Central memory CD4-positive, alpha-beta T cell (primary cell): ENCODE measurements at places on chromosomes 11 and 22.

GRCh38 chr11:121582296-121582695 lies 129.5 kb upstream of the SORL1-AS1 start:
- DNase-seq: peak; percentile 12

- DNase-seq: no peak
Measured at GRCh38 chr22:41613456-41613855, 7.4 kb downstream of the DESI1 start.

GRCh38 chr11:95660038-95660437 lies 129.5 kb downstream of the FAM76B start:
- no peak for DNase-seq

DNA sequence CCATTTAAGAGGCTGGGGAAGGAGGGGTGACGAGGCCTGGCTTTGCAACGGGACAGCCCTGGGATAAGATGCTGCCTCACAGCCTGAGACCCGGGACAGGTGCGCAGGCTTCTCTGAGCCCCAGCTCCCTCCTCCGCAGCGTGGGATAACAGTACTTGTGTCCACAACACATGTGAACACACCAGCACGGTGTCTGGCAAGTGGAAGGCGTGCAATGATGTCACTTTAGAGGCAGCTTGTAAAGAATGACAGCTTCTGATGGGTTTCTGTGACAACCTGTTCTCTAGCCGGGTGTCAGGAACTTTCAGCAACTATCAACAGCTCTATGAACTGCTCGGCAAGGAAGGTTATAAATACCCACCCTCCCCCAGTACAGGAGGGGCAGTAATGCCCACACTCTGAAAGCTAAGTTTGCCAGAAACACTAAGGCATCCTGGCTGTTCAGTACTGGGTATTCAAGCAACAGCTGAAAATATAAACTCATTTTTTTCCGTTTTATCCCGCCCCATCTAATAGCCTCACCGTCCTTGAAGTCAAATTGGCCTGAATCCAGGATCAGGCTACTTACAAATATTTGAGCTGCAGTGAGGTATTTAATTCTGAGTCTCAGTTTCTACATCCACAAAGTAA lies 59.7 kb downstream of the MYH9 start:
- DNase-seq: no peak

DNA sequence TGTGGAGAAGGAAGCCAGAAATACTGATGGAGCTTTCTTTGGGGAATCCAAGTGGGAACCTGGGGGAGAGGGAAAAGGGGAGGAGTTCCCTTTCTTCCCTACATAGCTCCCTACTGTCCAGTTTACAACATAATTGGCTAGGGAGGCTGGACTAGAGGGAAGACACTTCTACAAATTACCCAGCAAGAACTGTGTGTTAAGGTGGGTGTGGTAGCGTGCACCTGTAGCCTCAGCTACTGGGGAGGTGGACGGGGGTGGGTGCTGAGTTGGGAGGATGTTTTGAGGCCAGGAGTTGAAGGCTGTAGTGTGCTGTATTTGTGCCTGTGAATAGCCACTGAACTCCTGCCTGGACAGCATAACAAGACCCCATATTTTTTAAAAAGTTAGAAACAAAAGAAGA lies 74.0 kb downstream of the NAV2 start:
- DNase-seq: no peak

DNA sequence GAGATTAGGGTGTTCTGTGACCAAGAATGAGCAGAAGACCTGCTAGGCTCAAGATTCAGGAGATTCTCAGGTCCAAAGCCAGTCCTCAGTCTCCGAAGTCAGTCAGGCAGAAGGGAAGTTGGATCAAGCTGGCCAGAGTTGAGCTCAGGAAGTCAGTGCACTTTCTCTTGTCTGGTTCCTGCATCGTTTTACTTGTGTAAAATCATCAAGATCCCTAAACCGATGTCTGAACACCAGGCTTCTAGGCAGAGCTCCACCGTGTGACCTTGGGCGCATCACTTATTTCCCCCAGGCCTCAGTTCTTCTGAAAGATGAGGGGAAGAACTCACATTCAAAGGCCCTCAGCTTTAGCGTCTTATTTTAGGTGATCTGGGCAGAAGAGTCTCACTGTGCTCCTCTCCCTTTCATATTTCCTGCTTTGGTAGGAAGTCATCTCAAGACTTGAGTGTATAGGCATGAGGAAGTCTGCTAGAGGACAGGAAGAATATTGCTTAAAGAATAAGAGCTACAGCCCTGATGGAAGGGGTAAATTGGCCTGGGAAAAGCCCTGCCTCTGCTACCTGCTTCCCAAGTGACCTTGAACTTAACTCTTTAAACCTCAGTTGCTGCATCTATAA lies 20.2 kb downstream of the NF2 start:
- no peak for DNase-seq

DNA sequence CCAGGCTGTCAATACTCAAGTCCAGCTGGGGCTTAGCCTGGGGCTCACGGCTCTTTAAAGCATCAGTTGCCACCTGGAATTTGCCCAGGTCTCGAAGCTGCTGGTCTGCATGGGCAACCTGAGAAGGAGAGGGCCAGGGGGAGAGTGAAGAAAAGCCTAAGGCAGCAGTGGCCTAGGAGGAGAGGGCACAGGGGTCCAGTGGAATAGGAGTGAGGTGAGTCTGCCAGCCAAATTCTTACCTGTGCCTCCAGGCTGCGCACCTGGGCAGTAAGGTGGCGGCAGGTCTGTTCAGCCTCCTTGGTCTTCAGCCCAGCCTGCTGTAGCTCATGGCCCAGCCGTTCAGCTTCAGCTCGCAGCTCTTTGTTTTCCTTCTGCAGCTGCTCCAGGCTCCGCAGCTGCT lies 10.0 kb downstream of the IL18BP start:
- DNase-seq: no peak

GRCh38 chr11:134864233-134864967 lies 452.4 kb upstream of the B3GAT1 start:
- DNase-seq: no peak

GRCh38 chr11:76152086-76152681 lies 54.1 kb downstream of the WNT11 start:
- peak; percentile 64 for DNase-seq

DNA sequence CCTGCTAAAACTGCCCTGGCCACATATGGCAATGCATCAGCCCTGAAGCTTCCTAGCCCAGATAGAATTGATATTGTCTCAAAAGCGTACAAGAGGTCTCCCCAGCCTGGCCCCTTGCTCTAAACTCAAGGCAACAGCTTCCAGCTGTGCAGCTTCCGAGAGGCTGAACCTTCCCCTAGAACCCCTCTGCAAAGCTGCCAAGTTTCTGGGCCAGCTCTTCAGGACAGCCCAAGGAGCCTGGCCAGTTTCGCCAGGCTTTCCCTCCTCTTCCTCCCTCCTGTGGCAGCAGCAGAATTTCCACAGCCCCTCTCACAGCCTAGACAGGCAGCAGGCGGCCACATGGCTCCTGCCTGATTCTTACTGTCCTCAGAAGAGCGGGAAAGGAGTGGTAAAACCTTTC lies 34.5 kb downstream of the NUMA1 start:
- no peak for DNase-seq

DNA sequence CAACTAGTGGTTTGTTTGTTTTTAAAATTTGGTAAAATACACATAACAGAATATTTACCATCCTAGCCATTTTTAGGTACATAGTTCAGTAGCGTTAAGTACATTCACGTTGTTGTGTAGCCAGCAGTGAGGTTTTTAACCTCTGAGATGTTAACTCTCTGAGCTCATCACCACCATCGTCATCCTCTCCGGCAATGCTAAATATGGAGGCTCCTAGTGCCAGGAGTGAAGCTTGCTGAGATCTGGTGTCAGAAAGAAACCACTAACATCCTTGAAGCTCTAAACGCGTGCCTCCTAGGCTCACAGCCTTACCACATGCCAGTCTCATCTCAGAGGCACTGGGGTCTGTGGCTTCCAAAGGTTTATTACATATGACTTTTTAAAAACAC lies 330.2 kb upstream of the B3GAT1 start:
- DNase-seq: no peak

DNA sequence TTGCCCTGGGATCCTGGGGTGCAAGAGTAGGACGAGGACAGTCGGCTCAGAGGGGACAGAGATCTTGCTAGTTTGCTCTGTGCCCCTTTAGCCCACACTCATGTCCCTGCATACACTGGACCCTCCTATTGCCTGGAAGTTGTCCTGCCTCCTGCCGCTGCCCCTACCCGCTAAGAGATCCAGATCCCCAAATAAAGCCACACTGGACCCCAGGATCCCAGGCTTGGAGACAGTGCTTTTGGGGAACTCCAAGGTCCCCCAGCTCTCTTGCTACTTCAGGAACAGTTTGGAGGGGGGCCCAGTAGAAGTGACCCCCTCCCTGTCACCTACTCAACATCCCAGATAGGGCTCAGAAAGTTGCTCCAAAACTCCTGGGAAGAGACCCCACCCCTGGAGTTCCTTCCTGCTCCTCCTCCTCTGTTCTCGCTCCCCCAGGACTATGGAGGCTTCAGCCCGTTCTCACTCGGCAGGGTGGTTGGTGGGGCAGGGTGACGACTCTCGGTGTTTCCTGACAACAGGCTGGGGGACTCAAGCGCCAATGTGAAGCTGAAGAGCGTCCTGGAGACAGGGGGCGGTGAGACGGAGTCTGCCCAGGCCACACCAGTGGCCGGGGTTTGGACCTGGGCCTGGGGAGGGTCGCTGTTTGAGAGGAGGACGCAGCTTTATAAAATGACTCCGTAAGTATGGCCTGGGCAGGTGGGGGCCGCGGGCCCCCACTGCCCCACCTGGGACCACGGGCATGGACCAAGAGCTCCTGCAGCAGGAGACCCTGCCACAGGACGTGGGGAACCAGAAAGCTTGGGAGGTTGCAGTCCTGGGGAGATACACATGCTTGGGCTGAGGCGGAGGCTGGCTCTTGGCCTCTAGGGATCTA lies 19.2 kb upstream of the TUB start:
- DNase-seq: no peak

GRCh38 chr11:123901867-123902266 lies at the start of gene OR8D4:
OR8D4 (plus strand) TSS chr11:123902167; CDS start chr11:123906432, 4,265 bp downstream.
- DNase-seq: no peak

GRCh38 chr11:19642185-19643158 lies 70.2 kb upstream of the NAV2 start:
- no peak for DNase-seq

GRCh38 chr11:67640758-67641337 lies 1.3 kb upstream of the TBX10 start:
- no peak for DNase-seq

- no peak for DNase-seq
Measured at GRCh38 chr22:41863472-41863871, 30.6 kb downstream of the SREBF2 start.

DNA sequence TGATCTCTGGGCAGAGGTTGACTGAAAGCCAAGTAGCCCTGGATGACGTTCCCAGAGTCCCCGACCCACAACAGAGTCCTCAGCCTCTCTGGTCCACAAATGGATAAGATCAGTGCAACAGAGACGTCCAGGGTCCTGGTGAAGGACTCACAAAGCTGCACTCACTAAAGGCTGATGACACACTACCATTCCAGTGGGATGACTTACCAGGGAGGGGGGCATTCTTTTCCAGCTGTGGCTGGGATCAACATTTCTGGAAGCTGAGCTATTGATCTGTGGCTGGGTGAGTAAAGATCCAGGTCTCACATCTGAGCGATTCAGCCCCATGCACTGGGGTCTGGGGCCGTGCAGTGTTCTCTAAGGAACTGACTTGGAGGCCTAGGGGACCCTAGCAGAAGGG lies 296.2 kb downstream of the NTM start:
- no peak for DNase-seq

GRCh38 chr11:46429717-46430116 lies 38.1 kb upstream of the CHRM4 start:
- DNase-seq: no peak

- no peak for DNase-seq
Measured at GRCh38 chr11:110878513-110878912, 166.3 kb upstream of the ARHGAP20 start.

DNA sequence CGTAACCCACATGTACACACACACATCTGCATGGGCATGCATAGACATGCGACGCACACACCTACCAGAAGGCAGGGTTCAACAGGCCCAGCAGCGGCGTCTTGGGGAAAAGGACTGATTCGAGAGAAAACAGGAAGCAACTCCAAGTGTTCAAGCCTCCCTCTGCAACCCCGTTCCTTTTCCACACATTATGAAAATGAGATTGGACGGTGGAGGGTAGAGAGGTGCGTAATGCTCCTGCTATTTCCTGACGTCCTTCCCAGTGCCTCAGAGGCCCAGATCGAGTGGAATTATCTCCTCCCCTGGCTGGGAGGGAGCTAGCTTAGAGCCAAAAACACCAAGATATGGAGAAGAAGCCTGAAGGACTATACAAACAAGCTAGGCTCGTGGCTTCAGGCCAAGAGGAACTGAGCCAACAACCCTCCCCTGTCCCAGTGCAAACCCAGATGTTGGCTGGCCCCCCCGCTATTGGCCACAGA lies 289.2 kb downstream of the MN1 start:
- no peak for DNase-seq

- no peak for DNase-seq
Measured at GRCh38 chr11:31767685-31768084, 43.4 kb downstream of the PAX6 start.

- DNase-seq: no peak
Measured at GRCh38 chr11:117931971-117932370, 2.8 kb upstream of the TMPRSS13 start.

DNA sequence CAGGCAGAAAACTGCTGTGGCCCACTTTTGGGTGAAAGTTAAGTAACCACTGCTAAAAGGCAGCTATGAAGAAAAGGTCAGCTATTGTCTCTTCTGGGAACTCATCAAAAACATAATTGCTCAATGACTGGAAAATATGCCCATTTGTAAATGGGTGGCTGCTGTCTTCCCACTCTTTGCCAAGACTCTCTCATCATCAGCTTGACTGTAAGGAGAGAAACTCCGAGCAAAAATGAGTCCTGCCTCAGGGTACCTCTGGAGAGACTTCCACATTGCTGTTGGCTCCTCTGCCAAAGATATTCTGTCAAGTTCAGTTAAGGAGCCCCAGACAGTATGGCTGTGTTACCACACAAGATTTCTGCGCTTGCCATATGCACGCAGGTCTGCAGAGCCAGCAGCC lies 138.7 kb downstream of the BBOX1 start:
- DNase-seq: no peak

- DNase-seq: no peak
Measured at GRCh38 chr22:23845265-23846080, 6.7 kb upstream of the DERL3 start.

DNA sequence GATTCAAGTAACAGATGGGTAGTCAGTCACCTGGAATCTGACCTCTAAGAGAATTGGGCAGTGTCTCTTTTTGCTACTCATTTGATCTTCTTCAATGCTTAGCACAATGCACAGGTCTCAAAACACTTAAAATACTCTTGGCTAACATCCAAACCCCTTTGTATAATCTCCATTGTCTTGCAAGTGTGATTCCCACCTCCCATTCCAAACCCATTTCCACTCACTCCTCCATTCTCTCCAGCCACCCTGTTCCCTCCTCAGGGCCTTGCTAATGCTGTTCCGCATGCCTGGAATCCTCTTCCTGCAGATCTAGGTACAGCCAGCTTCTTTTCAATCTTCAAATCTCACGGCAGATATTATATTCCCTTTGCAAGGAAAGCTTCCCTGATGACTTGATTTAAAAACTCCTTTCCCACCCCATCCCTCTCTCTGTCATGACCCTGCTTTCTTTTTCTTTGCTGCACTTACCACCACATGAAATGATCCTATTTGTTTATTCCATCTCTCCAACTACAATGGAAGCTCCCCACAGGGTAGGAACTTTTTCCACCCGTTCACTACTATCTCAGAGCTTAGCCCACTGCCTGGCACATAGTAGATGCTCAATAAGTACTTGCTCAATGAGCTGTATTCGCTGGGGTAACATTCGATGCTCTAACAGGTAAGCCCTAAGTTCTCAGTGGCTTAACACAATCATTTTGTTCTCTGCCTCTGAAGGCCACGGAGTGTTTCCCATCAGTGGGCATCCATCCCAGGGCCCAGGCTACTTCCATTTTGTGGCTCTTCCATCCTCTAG lies 121.7 kb downstream of the MN1 start:
- DNase-seq: no peak
